Calu3 (cell line): ENCODE measurements at places on chromosomes 12 and 14. TPM values are rescaled to one million over a fixed set of nuclear protein-coding genes. Genes with fewer than 3 reads are reported as not detected.

DNA sequence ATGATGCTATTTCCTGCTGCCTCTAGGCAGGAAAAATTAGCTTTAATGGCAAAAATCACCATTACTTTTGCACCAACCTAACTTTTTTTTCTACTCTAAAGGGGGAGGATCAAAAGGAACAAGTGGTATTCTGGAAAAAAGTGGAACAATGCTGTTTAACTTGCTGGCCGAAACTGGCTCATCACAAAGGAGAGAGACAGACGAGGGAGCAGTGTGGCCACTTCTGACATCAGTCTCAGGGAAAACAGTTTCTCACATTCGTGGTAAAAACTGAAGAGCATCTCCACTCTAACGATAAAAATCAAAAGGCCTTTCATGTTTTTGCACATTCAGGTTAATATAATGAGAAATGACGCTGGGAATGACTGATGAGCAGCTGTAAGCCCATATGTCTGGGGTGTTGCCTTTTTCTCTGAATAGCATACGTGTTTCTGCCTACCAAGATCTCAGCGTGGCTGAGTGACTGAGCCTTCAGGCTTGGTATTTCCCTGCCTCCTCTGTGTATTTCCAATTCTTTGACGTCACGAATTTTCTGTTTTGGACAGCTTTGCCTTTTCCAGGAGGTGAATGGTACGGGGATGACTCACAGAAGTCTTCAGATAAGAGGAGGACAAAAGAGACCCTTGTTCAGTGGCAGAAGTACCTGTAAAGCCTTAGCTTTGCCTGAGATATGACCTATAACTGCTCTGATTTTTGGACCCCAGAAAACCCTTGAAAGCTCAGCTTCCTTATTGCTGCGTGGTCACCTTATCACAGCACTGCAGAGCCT is 358.8 kb downstream of the GLT1D1 start:
- peak overlapping the region; percentile 98 for H3K27ac ChIP-seq
- no peaks in the 10 kb centered on the region for H3K27me3 ChIP-seq
- peaks cover 19% of the 10 kb centered on the region for H3K36me3 ChIP-seq
- DNase-seq: peak; percentile 78

DNA sequence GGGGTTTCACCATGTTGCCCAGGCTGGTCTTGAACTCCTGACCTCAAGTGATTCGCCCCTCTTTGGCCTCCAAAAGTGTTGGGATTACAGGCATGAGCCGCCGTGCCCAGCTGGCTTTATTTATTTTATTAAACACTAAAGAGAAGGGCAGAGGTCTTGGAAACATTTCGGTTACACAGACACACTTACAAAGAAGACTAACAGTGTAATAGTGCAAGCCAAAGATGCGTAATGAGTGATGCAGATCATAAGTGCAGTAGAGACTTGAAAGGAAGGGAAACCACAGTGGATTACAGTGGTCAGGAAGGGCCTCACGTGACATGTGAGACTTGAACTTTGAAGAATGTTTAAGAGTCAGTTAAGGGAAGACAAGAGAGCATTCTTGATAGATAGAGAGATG is 33.9 kb upstream of the CDK17 start:
- H3K27ac ChIP-seq: no peak overlapping the region
- no peak overlapping the region for H3K4me3 ChIP-seq
- H3K27me3 ChIP-seq: no peaks in the 10 kb centered on the region
- no peaks in the 10 kb centered on the region for H3K36me3 ChIP-seq

- DNase-seq: no peak
- H3K27me3 ChIP-seq: no peaks in the 10 kb centered on the region
- H3K36me3 ChIP-seq: peaks cover 33% of the 10 kb centered on the region
- H3K4me3 ChIP-seq: peak overlapping the region; percentile 78
These were observed 1.1 kb downstream of the CNIH1 start for GRCh38 chr14:54440037-54440436.

DNA sequence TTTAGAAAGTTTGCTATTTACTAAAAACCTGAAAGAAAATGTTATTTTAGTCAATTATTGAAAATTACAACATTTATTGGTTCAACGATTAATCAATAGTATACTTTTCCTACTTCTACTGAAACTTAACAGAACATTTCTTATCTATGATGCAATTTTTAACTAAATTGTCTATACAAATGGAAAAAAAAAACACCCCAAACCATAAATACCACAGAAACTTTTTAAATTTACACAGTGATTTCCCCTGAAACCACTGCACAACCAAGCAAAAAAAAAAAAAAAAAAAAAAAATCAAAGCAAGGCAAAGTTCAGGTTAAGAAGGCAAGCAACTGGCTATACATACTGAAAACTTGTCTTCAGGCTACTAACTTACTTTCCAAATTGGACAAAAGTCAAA is 71.9 kb upstream of the POC1B start:
- H3K36me3 ChIP-seq: peaks cover 12% of the 10 kb centered on the region
- no peak overlapping the region for H3K27ac ChIP-seq
- no peaks in the 10 kb centered on the region for H3K27me3 ChIP-seq
- no peak overlapping the region for H3K4me3 ChIP-seq
- H3K4me1 ChIP-seq: peaks cover 7% of the 10 kb centered on the region
- DNase-seq: no peak

GRCh38 chr14:58739674-58740073 is 101.9 kb downstream of the DACT1 start:
- no peak overlapping the region for H3K4me3 ChIP-seq
- H3K4me1 ChIP-seq: no peaks in the 10 kb centered on the region

DNA sequence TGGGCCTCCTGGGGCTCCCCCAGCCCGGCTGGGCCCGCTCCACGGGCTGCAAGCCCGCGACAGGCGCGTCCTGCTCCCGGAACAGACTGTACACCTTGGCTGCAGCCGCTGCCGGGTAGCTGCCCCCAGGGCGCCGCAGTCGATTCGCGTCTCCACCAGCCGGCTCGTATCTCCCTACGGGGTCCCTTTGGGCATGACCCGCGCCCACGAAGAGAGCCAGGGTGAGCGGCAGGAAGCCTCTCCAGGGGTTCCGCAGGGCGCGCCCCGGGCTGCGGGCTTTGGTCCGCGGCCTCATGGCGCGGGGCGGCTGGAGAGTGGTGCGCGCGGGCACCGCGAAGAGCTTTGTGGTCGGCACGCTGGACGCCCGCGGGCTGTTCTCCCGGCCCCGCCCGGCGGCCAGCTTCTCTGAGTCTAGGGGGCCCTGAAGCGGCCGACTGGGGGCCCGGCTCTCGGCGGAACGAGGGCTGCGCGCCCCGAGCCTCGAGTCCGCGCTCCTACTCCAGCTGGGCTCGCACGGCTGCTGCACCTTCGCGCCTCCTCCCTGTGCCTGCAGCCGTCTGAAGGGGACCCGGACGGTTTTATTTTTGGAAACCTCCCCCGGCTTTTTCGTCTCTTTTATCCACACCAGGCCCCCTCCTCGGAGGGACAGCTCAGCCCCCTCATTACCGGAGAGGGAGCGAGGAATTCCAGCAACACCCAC is at the start of gene LTBP2:
TSS of gene LTBP2 (minus strand) at position 588 of the 700 bp plus-strand sequence. CDS start at position 295, 293 bp downstream.
- H3K27me3 ChIP-seq: no peaks in the 10 kb centered on the region
- peak; percentile 14 for DNase-seq
- H3K27ac ChIP-seq: peak within 1 kb of the TSS; percentile 44
- H3K4me3 ChIP-seq: peak within 1 kb of the TSS; percentile 74
- peaks cover 46% of the 10 kb centered on the region for H3K4me1 ChIP-seq

GRCh38 chr14:97138801-97139200 is 341.6 kb downstream of the VRK1 start:
- no peak overlapping the region for H3K4me3 ChIP-seq
- no peak overlapping the region for H3K27ac ChIP-seq
- no peaks in the 10 kb centered on the region for H3K27me3 ChIP-seq
- no peak for DNase-seq

- peak overlapping the region; percentile 2 for H3K4me3 ChIP-seq
- peaks cover 50% of the 10 kb centered on the region for H3K27me3 ChIP-seq
- no peak overlapping the region for H3K27ac ChIP-seq
- H3K36me3 ChIP-seq: no peaks in the 10 kb centered on the region
- no peak for DNase-seq
These were observed 129.6 kb downstream of the PAPOLA start for GRCh38 chr14:96631621-96632362.

- no peak overlapping the region for H3K4me3 ChIP-seq
- H3K27me3 ChIP-seq: peaks cover 13% of the 10 kb centered on the region
- no peak for DNase-seq
- no peaks in the 10 kb centered on the region for H3K36me3 ChIP-seq
These were observed 77.0 kb upstream of the FOXN3 start for GRCh38 chr14:89493877-89494634.

DNA sequence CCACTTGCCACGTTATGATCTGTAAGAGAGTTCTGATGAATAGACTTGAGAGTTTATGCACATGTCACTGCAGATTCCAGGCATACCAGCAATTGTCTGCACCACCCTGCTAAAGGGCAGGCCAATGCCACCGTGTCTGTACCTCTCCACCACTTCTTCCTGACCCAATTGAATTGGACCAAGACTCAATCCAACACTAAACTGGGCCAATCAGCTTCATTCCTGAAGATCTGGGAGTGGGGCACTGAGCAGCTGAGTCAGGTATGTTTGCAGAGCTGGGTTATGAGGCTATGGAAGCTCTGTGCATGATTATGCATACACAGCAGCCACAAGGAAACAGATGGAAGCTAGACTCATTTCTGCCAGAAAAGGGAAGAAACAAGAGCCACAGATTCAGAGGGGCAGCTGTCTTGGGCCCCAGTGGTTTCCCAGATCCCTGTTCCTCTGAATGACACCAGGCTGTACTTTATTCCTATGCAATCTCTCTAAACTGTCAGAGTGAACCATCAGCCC is 28.0 kb downstream of the DAO start:
- no peak overlapping the region for H3K27ac ChIP-seq
- no peak overlapping the region for H3K4me3 ChIP-seq
- H3K27me3 ChIP-seq: no peaks in the 10 kb centered on the region
- H3K36me3 ChIP-seq: peaks cover 4% of the 10 kb centered on the region
- DNase-seq: peak; percentile 8
- H3K4me1 ChIP-seq: peaks cover 11% of the 10 kb centered on the region

DNA sequence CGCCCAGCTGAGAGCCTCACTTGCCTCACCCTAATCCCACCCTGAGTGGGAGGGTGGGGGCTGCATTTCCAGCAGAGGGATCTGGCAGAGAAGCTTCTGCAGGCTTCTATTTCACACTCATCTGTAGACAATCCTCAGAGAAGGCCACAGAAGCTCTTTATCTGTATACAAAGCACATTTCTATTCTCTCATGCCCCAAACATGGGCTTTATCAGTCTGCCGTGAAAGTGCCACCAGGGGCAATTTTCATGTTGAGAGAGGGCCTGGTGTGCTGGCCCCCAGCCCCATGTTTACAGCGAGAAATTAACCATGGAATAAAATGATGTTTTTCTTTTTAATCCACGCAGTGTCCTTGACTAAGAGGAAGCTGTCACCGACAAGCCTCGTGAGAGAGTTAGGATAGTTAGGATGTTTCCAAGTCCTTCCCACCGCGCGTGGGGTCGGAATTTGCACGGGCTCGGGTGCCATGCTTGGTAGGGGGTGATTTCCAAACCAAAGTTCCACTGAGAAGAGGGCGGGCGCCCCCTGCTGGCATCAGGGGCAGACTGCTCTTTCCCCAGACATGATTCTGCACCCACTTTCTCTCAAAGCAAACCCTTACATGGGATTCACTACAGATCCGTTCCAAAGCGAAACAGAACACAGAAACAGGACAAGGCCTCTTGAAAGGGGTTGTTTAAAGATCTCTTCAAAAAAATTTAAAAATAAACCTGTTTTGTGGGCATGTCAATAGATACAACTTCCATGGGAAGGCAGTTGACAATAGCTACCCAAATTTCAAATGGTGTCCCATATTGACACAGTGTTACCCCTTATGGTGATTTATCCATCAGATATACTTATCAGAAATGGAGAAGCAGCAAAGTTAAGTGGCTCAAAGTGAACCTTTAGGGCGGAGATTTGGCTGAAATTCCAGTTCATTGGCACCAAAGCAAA is 19.4 kb downstream of the BDKRB1 start:
- DNase-seq: peak; percentile 82
- H3K27ac ChIP-seq: no peak overlapping the region
- H3K27me3 ChIP-seq: no peaks in the 10 kb centered on the region
- H3K36me3 ChIP-seq: no peaks in the 10 kb centered on the region

DNA sequence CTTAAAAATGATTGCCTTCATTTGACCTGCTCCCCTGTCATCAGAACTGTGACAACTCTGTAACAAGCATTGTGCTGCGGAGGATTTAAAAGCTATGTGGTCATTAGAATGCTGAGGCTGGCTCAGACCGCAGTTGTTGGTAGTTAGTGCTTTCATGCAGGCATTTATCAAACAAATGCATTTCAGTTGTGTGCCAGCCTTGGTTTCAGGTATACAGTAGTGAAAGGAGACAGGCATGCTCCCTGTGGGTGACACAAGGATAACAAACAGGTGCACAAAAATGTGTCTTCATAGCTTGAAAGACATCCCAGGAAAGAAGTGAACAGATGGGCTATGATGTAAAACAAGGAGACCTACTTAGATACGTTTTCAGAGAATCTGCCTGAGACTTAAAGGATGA is 60.6 kb downstream of the MARK3 start:
- H3K4me3 ChIP-seq: no peak overlapping the region
- H3K4me1 ChIP-seq: peaks cover 22% of the 10 kb centered on the region
- no peaks in the 10 kb centered on the region for H3K27me3 ChIP-seq

The TSHR gene
- total RNA-seq: not detected in 2 replicates

The RPS29 gene
- 948 and 1,051 TPM in 2 replicates for total RNA-seq

The KRT83 gene
- not detected in 2 replicates for total RNA-seq

The PRPH gene
- total RNA-seq: not detected in 2 replicates

The PLCZ1 gene
- not detected in 2 replicates for total RNA-seq

The DTX1 gene
- total RNA-seq: 0.17 TPM in 1 of 2 replicates, not detected in the other
